ENCODE measurements at places on chromosomes 2 and 18.

DNA sequence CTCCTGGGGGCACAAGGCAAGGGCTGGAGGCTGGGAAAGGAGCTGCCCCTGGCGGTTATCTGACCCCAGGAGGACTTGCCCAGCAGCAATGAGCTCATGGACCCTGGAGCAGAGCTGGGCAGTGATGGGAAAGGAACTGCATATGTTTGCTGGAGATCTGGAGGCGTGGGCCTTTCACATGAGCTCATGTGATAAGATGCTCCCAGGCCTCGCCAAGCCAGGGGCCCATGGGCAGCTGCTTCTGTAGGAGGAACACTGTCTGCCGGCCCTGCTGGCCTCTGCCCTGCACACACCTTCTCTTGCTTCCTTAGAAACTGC lies 9.0 kb upstream of the NPPC start:
- DNase-seq = no peak

GRCh38 chr18:76823587-76824011 lies 1.2 kb downstream of the ZNF236 start:
- peak; percentile 39 for DNase-seq

DNA sequence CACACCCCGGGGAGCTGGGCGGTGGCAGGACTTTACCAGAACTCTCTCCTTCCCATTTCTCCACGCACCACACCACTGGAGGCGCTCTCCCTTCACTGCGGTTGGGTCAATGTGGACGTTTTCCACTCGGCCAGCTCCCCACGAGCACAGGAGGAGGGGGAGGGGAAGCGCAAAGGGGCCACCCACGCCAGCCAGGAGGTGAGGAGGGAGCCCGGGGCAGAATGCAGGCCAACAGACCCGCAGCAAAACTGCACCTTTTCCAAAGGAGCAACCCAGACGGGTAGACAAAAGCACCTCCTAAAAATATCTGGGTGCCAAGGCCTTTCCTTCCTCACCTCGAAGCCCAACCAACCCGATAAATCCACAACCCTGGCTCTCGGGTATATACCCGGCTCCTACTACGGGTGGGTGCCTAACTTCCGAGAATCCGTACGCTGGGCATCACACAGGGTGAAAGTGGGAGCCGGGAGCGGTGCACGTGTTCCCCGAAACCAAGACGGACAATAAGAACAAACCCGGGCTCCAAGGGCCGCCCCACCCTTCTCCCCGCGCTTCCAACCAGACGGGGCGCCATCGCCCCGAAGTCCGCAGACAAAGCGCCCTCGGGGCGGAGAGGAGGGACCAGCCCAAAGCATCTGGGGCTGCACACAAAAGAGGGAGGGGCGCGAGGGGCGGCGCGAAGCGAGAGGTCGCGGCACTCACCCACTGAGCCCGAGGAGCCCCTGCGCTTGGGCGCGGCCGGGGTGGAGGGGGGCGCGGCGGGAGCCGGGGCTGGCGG lies 1.0 kb downstream of the RTN4 start:
- DNase-seq = peak; percentile 66

- no peak for DNase-seq
Measured at GRCh38 chr2:121501031-121501430, 29.6 kb upstream of the RNU4ATAC start.

DNA sequence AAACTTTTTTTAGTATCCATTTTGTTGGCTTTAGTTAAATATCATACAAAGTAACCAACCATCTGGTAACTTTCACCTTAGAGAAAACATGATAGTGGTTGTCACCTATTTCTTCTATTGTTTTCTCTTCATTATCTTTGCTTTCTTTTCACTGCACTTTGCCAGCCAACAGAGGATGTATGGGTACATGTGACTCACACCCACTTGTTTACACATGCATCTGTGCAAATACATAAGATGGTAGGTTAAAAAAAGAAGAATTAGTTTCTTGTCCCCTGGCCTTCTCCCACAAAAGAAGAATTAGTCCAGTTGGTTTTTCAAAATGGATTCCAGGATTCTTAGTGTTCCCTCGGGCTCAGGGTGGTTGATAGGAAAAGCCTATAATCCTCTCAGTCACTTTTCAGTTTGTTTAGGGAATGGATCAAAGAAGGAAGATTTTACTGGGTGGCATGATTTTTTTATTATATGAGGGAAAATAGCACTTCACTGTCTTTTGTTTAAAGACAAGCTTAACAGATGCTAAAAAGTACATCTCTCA lies 46.6 kb downstream of the CDK15 start:
- DNase-seq = no peak

DNA sequence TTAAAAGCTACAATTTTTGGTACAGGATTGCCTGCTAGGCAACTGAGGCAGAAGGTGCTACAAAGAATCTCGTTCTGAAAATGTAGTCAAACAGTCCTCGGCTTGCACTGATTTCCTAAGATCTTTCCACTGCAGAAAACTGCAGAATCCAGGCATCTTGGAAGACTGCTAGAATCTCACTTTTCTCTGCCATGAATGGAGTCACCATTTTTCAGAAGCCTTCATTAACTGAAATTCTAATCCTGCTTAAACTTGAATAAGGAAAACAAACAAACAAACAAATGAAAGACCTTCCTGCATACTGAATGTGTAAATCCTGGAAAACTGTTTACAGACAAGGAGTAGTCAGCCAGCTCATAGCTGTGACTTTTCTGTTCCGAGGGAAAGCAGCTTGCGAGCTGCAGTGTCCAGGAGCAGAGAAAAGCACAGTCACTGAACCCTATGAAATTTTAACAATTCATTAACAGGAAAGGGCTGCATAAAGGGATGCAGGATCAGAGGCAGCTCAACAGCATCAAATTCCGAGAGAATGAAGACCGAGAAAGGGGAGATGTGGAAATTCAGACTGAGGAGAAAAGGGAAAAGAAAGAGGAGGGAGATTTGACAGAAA lies 210.5 kb upstream of the PIK3C3 start:
- DNase-seq = no peak

DNA sequence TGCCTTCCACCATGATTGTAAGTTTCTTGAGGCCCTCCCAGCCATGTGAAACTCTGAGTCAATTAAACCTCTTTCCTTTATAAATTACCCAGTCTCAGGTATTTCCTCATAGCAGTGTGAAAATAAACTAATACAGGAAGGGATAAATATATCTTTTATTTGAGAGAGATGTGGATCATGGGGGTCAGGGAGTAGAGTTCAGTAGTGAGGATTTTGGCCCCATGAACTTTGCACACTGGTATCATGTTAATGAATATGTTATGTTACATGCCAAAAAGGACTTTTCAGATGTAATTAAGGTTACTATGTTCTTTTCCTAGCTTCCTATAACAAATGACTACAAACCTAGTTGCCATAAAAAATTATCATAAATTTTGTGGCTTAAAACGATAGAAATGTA lies 1393.7 kb downstream of the DSC3 start:
- no peak for DNase-seq

DNA sequence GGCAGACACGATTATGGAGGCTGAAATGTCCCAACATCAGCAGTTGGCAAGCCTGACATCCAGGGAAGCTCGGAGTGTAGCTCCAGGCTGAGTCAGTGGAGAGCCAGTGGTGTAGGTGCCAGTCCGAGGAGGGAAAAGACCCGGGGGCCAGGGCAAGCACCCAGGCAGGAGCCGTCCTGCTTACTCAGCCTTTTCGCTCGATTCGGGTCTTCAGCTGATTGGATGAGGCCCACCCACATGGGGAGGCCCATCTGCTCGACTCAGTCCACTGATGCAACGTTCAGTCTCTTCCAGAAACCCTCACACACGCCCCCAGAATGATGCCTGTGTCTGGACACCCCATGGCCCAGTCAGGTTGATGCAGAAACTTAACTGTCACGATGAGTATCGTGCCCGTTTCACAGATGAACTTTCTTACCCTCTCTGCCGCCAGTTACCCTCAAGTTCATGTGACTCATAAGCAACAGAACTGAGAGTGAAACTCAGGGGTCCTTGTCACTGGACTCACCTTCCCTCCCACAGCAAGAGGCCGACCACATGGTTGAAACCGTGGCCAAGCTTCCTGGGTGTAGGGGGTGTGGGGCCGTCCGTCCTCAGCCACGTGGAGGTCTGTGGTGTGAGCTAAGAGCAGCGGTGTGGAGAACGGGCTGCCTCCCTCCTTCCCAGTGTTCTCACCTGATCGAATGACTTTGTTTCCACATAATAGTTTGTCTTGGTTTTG lies 197.4 kb upstream of the HDAC4 start:
- no peak for DNase-seq

GRCh38 chr2:95719473-95720060 lies 127.8 kb downstream of the TRIM43 start:
- DNase-seq = no peak

DNA sequence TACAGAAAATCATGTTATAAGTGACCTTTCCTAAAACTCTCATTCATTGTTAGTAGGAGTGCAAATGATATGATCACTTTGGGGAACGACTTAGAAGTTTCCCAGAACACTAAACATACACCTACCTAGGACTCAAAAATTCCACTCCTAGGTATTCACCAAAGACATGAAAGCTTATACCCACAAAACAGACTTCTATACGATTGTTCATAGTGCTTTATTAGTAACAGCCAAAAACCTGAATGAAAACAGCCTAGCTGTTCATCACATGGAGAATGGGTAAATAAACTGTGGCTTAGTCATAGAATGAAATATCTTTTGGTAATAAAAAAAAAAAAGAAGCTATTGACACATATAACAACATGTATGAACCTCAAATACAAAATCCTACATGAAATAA lies 8.8 kb downstream of the NOL10 start:
- DNase-seq = no peak

GRCh38 chr2:129903586-129904425 lies 75.7 kb upstream of the RAB6C start:
- no peak for DNase-seq

DNA sequence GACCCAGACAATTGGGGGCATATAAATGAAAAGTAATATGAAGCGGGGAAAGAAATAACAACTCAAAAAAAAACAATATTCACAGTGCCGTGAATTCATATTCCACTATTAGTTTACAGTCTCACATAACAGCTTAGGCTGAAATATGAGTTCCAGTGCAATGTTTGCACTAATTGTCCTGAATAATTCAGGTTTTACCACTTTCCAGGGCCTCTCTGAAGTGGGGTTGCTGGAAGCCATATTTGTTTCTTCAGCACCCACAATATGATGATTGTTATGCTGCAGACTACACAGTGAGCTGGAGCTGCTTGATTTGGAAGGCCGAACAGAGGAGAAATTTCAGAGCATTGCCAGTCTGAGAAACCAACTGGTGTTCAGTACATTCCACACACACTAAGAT lies 894.5 kb upstream of the ACVR2A start:
- no peak for DNase-seq

DNA sequence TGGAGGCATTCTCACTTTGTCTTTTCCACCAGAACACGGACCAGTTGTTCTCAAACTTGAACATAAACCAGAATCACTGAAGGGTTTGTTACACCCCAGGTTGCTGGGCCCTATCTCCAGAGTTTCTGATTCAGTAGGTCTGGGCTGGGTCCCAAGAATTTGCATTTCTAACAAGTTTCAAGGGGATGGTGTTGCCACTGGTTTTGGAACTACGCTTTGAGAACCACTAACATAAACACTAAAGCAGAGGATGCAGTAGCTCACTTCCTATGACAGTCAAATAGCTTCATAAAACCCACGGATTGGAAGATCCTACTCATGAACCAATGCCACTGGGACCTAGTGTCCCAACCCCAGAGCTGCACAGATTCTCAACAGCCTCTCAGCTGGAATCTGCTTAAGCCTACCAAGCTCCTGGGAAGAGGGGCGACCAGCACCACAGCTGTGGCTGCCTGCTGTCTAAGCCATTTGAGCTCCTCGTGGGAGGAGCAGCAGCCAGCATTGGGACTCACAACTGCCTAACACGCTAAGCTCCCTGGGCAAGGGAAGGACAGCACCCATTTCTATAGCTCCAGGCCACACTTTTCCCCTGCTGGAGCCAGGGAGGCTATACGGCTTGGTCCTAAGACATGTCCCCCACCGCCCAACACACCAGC lies 62.5 kb downstream of the C1D start:
- DNase-seq = no peak

GRCh38 chr2:84882775-84883550 lies 2.1 kb upstream of the TRABD2A start:
- DNase-seq = no peak

- peak; percentile 76 for DNase-seq
Measured at GRCh38 chr2:47070920-47071824, 83.9 kb downstream of the STPG4 start.

DNA sequence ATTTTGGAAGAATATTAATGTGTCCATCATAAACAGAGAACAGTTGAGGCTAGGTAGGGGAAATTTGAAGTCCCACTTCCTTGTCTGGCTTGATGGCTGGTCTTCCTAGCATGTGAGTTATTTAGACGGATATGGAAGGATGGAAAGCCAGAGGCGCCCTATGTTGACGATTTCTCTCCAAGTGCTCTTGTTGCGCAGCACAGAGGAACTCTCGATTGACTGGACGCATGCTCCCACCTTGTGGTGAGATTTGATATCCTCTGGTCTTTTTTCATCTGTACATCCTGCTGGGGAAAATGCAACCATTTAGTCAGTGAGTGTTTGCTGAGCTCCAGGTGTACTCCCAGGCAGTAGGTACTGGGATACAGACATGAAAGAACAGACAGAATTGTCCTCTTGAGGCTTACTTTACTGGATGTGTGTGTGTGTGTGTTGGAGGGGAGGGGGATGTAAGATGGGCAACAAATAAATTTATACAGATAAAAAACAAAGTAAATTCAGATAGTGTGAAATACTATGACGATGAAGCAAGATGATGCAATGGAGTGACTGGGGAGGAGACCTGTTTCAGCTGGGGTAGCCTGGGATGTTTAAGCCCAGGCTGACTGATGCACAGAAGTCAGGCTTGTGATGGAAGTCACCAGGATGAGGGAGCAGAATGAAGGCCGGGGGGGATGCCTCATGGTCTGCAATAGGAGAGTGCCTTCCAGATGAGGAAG lies 137.2 kb downstream of the TRIM43 start:
- peak; percentile 26 for DNase-seq

DNA sequence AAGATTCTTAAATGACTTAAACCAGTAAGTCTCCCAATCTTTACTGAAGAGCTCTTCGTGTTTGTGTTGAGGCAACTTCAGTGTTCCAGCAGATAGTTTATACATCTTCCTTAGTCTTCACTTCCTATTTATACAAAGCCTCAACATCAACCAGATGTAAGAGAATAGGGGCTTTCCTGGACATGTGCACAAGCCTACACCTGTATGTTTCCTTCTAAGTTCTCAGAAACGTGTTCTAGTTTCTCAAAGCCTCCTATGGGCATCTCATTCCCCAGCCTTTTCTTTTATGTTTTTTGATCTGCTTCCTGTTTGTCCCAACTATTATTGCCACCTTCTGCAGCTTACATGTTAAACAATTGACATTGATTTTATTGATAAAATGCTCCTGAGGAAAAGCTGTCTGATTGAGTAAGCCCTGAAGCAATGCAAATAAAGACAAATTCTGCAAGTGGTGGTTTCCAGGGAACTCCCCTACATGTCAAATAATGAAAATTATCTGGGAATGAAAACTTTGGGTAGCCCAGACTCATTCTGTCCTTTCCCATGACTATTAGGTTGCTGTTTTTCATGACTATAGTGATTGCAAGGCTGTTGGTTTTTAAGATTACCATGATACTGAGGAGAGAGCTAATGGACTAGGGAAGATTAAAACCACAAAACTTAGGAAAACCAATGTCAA lies 663.3 kb upstream of the ACVR2A start:
- no peak for DNase-seq

Data from GM13977 (cell line).